ENCODE measurements at places on chromosomes 2 and 18.

DNA sequence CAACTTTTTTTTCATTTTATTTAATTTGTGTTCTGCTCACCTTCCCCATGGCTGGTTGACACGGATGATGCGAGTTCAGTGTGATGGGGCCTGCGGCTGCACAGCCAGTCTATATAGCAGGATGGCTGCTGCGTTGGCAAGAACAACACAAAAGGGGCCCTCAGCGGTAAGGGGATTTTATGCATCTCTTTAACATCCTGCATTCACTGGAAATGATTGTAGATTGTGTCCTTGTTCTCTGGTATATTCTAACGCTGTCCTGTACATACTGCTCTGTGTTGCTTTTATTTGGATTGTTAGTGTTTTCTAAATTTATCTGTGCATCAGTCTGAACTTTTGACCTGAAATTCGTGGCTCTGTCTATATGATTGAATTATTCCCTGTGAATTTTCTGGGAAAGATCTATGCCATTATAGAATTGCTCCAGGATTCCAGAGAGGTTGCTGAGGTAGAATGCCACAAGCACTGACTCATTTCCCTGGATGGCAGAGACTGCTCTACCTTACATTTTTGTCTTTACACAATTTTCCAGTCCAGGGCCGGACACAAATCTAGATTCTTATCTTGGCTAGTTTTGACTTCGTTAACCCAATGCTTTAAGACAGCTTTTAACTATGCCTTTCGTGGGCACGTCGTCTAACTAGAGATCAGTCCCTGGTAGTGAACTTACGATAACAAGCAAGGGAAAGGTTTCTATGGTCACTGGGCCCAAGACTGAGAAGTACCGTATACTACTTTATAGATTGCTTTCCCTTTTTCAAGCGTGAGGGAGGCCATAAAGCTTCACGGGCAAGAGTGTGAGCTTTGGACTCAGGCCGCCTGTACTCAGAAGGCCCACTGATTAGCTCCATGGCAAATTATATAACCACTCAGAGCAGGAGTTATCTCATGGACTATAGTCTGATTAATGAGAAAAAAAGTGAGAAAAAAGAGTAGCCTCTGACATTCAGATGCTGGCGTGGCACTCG, at the start of gene CRYGC:
Gene CRYGC, minus strand, starts transcription at position 85 of the 968 bp plus-strand sequence. Its CDS starts 36 bp downstream, at position 49.
- DNase-seq: peak; percentile 37

DNA sequence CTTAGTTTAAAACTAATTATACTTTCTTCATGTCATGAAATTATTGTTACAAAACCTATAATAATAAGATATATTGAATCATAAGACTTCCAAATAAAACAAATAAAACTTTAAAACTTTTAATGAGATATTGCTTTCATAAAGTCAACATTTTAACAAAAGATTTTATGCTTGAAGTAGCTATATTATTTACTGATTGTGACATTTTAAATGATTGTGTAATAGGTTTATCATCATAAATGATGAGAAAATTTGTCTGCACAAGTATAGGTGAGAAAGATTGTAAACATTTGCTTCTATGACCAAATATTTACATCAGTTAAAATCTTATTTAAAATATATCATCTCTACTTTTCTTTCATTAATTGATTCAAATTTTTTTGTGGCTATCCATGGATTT, 5.1 kb upstream of the GALNT13 start:
- DNase-seq: no peak

- DNase-seq: peak; percentile 25
These were observed 74.0 kb upstream of the FZD7 start for GRCh38 chr2:201959626-201960025.

DNA sequence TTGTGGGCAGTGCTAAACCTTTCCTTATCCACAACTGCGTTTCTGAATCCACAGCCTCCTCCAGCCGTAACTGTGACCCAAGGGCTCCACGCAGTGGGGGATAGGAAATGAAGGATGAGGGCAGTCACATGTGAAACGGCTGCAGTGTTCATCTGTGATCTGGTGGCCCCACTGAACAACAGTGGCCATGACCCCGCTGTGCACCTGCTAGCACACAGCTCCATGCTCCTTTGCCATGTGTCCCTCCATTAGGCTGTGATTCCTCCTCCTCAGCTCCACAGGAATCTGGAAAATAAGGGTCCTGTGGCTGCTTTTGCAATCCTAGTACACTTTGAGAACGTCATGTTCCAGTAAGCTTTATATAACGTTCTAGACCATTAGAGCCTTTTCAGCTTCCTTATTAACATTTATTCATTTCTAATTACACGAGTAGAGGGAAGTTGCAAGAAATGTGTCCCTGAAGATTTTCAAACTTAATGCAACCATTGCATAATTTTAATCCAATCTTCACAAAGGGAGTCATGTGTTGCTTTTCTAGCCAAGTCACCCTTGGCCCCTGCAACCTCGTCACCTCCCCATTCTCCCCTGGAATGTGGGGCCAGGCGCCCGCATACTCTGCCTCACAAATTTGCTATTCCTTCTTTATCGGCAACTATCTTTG, 7.1 kb upstream of the NAPG start:
- no peak for DNase-seq

- no peak for DNase-seq
These were observed 144.0 kb upstream of the VRK2 start for GRCh38 chr2:57902578-57902977.

GRCh38 chr2:151336863-151337371, 20.5 kb upstream of the TNFAIP6 start:
- DNase-seq: no peak

DNA sequence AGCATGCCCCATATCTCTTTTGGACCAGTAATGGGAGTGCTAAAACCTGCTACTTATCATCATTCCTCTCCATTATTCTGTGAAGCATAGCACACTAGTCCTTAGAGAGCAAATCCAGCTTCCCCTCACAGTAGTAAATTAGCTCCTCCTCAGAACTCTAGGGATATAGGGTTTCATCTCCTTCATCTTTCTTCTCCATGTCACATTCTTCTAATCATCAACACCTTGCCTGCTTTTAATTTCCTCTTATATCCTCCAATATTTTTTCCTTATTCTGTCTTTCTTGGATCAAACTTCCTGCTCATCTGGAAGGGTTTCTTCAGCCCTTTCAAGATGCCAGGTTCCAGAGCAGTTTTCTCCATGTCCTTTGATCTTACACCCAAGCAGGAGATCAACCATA, 321.4 kb upstream of the ACVR2A start:
- no peak for DNase-seq

DNA sequence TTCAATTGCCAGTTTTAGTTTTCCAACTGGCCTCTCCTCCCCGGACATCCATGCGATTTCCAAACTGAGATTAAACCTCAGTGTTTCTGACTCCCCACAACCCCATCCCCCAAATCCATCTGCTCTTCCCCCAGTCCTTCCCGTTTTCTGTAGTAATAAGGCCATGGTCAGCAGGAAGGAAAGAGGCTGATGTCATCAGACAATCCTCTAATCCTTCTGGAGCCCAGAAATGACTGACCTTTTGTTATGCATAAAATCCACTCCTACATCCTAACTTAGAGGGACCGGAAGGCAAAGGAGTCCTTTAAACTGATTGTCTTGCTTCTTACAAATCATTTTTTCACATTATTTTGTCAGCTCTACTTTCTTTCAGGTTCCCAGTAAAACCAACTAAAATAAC, 155.8 kb downstream of the INO80D start:
- DNase-seq: peak; percentile 38

- DNase-seq: no peak
These were observed 1508.0 kb upstream of the NXPH2 start for GRCh38 chr2:140288213-140288612.

GRCh38 chr2:218292048-218293014, at the start of gene TMBIM1:
Gene TMBIM1 (minus strand): TSS chr2:218292503. CDS start chr2:218282141, 10,362 bp downstream.
- DNase-seq: peak; percentile 40

GRCh38 chr2:181780047-181780651, 99.8 kb upstream of the NEUROD1 start:
- no peak for DNase-seq

DNA sequence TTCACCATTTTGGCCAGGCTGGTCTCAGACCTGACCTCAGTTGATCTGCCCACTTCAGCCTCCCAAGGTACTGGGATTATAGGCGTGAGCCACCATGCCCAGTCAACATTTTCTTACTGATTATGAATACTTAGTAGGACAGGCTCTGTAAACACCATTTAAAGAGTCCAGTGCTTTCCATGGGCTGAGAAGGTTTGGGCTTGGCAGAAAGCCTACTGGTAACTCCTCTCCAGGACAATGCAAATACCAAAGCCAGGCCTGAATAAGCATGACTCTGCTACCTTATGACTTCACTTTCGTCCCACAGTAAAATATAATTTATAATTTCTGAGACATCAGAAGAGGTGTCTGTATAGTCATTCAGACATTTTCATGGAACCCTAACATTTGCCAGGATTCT, 60.2 kb upstream of the FAM117B start:
- DNase-seq: no peak

DNA sequence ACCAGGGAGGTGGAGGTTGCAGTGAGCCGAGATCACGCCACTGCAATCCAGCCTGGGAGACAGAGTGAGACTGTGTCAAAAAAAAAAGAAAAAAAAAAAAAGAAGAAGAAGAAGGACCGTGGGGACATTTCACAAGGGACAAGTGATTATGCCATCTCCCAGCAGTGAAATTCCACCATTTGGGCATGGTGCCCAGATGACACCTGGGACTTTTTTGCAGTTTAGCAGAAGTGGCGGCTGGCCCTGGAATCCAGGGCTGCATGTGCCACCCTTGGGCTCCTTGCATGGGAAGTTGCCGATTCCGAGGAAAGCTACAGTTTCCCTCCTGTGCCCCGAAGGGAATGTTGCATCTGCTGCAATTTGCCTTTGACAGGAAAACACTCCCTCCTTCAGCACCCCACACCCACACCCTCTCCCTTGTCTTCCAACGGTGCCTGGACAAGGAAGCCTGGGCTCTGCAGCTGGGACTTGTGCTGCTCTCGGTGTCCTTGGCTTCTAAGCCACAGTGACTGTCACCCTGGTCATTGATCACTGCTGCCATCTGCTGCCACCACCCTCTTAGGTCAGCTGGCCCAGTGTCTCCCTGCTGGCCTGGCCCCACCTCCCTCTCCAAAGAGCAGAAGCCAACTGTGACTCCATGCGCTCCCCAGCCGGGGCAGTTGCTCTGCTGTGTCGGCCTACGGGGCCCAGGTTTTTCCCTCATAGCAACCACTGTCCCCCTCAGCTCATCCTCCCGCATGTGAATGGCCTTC, 56.4 kb upstream of the LRRC30 start:
- DNase-seq: peak; percentile 15

GRCh38 chr2:113175736-113176695, 2.2 kb downstream of the PSD4 start:
- DNase-seq: no peak

DNA sequence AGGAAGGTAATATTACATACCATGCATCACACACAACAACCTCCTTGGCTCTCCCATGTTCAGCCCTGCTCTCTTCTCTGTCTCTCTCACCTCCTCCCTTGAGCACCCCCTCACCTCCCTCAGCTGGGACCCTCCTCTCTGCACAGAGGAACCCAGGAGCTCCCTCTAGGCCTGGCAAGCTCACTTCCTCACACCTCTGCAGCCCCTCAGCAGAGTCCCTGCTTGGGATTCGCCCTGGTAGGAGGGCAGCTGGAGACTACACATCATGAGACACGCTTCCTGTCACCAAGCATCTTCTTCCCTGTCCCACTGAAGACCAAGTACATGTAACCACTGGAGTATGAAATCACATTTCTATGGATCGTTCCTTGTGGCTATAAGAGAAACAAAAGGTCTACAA, 51.0 kb downstream of the ADD2 start:
- no peak for DNase-seq

DNA sequence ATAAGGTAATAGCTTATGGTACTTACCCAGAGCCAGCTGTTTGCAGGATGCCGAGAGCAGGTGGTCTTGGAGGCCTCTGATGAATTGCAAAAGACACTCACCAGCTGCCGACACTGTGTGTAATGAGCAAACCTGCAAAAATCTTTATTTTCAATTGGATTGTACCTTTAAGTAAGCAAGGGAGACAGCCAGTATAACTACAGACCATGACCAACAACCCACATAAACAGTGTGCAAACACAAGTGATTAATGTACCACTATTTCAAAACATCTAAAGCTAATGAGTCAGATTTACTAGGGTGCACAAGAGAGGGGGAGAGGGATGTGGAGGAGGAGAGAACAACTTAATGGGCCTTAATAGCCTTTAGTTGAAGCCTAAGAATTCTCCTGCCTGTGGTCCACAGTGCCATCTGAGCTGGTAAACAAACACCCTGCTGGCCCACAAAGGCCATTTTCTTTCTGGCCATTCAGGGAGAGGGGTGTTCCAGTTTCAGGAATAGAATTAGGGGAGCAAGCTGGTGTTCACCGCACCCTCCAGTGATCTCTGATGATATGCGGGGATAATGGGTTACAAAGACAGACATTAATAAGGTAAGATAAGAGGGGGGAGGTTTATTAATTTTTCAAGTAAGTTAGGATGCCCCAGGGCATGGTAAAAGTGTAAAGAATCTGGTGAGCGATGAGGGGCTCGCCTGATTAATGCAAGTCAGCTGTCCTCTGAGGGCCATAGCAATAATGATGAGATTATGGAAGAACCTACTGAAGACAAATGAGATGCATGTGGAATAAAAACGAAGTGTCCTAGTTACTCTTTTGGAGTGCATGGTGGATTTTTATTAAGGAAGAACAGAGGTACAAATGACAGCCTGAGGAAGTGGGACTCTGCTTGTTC, 196.4 kb downstream of the HRH4 start:
- peak; percentile 43 for DNase-seq

DNA sequence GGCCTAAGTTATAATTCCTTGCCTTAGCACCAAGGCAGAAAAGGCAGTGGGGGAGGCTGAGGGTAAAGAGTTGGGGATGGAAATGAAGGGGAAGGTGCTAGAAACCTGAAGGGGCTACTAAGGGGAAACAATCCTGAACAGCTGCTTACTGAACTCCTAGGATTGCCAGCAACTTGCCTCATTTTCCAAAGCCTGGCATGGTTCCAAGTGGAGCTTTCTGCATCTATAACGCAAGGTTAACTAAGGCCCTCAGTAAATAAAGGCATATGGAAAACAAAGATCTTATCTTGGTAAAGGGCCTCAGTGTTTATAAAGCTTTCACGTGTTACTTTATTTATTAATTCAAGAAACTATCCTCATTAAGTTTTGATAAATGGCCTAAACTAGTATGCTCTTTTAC, 10.9 kb downstream of the MEP1B start:
- no peak for DNase-seq

DNA sequence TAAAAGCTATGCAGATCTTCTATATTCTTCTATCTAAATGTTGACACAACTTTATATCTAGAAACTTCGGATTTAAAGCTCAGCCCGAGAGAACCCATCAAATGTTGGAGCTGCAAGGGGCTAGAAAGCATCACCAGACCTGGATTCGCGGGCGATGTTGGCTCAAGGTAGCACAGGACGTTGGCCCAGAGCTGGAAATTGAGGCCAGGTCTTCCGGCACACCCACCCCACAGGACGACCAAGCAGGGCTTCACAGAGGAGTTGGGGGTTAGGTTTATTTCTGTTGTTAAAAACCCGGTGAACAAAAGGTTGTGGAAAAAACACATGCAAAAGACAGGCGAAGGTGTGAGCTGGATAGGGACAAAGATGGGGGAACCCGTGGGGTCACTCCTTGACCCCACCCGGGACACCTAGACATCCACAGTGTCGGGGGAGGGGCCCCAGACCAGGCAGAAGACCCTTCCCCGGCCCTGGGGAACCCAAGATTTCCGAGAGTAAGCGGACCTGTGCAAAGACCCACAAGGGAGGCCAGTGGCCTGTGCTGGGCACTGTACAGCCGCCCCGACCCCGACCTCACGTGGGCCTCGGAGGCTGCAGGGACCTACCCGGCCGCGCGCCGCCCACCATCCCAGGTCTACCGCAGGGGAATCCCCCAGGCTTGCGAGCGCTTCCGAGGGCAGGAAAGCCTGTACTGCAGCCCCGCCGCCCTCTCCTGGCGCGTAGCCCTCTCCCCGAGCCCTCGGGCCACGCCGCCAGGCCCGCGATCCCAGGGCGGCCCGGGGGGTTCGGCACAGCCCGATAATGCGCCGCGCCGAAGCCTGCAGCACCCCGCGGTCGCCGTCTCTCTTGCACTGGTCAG, 1.8 kb upstream of the AGBL5 start:
- no peak for DNase-seq
